ENCODE measurements at places on chromosomes 2 and 18.

GRCh38 chr2:151775057-151775740 lies 40.9 kb upstream of the NEB start:
- DNase-seq = no peak

DNA sequence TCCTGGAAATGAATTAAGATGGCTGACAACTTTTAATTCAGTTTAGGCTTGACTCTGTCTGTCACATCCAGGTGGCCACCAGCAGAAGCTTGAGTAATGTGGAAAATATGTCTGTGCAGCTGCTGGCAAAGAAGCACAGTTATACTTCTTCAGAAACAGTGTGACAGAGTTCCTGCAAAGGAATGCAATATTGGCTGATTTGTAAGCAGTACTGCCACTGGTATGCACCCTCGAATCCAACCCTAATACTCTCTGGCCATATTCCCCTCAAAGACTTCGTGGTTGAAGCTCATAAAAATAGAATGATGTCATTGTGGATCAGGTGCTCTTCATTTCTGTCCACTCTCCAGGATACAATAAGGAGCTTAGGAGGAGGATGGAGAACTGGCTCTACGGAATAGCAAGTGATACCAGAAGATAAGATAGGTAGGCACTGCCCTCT lies 86.2 kb downstream of the METTL8 start:
- DNase-seq = peak; percentile 86

GRCh38 chr18:68784071-68784470 lies 13.8 kb upstream of the CCDC102B start:
- DNase-seq = no peak

- DNase-seq = no peak
Observed at GRCh38 chr2:85652056-85652455, 15.9 kb downstream of the SFTPB start.

GRCh38 chr2:202529389-202529788 lies 105.4 kb upstream of the FAM117B start:
- DNase-seq = peak; percentile 69

DNA sequence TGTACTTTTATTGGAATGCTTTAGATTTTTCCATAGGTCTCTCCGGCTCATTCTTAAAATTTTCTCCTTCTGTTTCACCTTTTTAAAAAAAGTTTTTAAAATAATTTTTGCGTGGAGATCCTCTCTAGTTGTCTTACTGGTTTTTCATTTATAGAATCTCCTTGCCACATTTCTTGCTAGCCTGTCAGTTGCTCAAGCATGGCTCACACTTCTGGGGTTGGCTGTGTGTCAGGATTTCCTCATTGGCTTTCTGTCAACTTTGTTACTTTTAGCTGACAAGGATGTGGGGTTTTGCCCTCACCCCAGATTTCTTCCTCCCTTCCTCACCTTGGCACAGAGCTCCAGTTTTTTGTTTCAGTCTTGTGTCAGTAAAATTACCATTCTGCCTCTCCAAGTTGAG lies 124.6 kb downstream of the ZNF407 start:
- DNase-seq = peak; percentile 45

GRCh38 chr18:36899289-36899688 lies 70.4 kb downstream of the KIAA1328 start:
- DNase-seq = peak; percentile 11

DNA sequence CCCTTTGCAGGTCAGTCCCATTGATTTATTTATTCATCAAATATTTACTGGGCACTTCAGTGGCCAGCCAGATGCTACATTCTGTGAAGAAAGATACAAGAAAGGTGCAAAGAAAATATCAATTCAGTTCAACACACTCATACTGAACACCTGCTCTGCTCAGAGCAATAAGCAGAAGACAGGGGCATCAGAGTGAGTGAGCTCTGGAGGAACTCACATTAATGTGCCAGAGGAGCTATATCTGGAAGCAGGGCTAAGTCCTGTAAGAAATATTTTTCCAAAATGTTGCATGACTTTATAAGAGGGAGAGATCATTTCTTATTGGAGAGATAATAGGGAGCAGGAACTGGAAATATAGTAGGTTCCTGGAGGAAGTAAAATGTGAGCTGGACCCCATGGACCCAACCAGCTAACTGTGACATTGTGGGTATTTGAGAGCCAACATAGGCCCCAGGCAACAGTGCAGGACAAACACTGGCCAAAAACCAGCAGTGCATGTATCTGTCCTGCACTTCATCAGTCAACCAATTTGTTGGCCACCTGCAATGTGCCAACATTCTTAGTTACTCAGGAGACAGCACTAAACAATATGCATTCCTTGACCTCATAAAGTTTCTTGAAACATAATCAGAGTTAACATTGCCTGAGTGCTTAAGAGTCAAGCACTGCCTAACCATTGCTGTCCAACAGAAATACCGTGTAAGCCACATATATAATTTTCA lies 102.7 kb upstream of the PTPRM start:
- DNase-seq = no peak

DNA sequence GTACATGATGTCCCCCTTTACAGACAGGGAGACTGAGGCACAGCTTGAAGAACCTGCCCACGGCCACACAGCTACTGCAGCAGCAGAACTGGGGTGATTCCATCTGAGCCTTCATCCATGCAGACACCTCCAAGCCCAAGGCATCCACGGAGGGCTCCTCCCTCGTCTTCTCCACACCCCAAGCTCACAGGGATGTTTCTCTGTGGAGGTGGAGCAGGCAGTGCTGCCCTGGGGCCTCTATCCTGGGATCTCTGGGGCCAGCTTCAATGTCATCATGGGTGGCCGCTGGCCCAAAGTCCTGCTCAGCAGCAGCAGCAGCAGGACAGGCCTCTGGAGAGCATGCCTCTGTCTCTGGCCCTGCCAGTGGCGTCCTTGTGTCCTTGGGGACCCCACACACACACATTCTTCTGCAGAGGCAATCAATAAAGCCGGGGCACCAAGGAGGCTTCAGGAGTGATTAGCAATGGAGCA lies 31.2 kb downstream of the ADI1 start:
- no peak for DNase-seq

- DNase-seq = no peak
Observed at GRCh38 chr2:206846981-206847834, 81.8 kb downstream of the FASTKD2 start.

GRCh38 chr18:70500748-70501147 lies 211.9 kb downstream of the SOCS6 start:
- DNase-seq = no peak

GRCh38 chr2:177523781-177524180 lies 131.2 kb downstream of the AGPS start:
- DNase-seq = no peak

DNA sequence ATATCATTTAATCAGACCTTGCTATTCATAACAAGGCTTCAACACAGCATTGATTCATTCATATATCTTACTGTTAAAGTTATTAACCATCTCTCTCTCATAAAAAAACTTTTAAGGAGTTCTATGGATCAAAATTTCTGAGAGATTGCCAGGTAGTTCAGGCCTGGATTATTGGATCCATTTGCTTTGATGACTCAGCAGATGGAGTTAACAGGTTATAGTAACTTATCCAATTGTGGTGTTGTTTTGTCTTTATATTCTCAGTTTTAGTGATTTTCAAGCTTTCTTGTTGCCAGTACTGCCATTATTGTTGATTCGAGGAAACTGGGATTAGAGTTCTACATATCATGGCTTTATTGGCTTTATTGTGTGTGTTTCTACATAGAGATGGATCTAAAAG lies 195.7 kb upstream of the MMADHC start:
- DNase-seq = no peak

GRCh38 chr18:8515142-8515865 lies 93.9 kb upstream of the RAB12 start:
- DNase-seq = no peak

- DNase-seq = no peak
Observed at GRCh38 chr2:46258937-46259776, 38.0 kb upstream of the EPAS1 start.

DNA sequence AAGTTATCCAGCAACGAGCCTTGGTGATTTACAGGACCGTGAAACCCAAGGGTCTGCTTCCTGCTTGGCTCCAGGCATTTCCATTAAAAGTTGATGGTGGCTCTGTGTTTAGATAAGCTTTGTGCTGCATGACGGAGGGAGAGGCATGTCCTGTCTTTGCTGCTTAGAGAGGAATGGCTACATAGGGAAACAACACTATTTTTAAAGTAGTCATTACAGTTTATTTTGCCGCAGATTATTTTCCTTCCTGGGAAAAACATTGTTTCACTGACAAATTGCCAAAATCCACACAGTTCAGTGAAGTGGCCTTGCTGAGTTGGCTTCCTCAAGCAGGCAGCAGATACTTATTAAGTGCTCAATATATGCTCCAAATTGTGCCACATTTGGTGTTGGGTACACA lies 98.5 kb downstream of the THSD7B start:
- no peak for DNase-seq

DNA sequence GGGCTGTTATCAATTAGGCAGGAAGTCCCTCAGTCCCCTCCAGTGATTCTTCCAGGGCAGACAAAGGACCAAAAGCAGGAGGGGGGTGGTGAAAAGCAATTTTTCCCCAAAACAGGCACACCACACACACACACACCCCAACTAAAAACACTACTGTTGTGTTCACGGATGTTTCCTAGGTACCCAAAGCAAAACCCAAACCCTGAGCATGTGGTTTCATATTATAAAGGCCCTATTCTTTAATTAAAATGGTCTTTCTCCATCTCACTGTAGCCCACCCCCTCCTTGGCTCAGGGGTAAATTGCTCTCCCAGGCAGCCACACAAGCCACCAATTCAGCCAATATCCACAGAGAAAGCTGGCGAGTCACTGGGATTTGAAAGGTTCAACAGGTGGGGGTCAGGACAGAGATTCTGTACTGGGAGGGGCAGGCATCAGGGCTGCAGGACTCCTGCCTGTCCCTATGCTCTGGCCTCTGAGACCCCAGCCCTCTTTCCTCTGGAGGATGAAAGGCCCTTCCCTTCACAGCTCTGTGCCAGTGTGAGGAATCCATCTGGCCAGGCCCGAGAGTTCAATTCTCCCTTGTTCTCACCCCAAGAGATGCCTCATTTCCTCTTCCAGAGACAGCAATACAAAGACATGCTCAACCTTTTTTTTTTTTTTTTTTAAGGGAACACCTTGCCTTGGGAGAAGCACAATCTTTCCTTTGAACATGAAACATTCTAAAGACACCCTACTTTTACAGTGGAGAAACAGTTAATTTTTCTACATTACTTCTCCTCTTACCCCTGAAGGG lies 43.6 kb downstream of the SPRED2 start:
- no peak for DNase-seq

DNA sequence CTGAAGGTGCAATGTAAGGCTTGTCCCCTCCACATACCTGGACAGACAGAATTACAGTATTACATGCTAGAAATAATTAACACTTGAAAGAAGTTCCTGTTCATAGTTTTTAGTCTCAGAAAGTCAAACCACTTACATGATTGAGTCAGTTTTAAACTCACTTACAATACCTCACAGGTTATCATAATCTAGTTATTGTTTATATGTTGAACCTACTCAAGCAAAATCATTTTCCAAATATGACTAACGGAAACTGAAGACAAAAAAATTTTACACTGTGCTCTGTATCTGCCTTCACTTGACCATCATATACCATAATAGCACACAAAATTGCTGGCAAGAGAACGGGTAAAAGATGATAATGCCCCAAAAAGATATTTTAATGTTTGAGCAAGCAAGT lies 78.5 kb downstream of the ATL2 start:
- DNase-seq = no peak

GRCh38 chr2:225765820-225766219 lies 366.3 kb downstream of the NYAP2 start:
- no peak for DNase-seq

DNA sequence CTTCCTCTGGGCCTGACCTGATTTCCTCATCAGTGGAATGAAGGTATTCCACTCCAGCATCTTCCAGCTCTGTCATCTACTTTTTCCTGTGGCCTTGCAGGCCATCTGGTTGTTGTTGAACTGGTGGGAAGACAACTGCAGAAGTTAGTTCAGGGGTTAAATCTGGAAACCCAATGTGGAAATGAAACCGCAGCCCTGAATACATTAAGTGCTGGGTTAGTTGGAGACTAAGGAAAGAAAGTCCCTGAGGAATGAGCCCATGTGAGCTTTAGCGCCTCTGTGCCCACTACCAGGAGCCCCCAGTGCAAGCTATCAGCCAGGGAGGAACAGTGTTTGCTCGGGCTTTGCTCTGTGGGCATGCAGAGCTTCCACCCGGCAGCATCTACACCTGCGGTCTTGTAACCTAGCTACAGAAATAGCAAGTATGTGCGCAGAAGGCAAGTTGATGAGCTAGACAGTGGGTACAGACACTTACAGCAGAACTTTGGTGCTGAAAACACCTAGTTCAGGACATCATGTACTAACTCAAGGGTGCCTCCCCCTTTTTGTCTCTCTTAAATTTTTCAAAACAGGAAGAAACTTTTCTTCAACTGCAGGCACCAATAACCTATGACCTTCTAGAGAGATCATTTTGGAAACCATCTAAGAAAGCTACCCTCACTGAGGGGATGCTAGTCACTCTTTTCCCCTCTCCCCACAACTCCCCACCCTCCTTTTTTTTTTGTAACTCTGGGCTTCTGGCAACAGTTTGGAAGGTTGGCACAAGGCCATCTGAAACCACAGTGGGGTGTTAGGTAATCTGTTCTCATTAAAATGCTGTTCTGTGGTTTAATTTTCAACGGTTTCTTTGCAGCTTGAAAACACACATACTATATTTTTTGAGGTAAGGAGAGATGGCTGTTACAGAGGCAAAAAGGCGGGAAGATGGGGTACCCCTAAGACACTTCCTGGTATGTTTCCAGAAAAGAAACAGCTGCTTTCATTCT lies 18.3 kb upstream of the CXCR4 start:
- no peak for DNase-seq

DNA sequence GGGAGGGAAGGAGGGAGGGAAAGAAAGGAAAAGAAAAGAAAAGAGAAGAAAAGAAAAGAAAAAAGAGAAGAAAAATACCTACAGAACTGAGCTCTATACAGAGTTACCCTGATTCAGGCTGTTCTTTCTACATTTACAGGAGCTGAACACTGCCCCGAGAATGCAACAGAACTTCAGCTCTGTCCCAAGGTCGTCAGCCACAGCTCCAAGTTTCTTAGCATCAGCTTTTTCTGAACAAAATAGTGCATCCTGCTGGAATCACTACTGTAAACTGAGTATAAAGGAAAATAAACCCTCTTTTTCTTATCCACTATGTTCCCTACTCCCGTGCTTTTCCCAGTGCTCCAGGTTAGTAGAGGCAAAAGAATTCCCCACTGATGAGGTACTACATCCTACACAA lies 4.7 kb upstream of the PPP4R1 start:
- DNase-seq = no peak

GRCh38 chr2:134917360-134917865 lies 1.2 kb upstream of the CCNT2 start:
- peak; percentile 0 for DNase-seq

DNA sequence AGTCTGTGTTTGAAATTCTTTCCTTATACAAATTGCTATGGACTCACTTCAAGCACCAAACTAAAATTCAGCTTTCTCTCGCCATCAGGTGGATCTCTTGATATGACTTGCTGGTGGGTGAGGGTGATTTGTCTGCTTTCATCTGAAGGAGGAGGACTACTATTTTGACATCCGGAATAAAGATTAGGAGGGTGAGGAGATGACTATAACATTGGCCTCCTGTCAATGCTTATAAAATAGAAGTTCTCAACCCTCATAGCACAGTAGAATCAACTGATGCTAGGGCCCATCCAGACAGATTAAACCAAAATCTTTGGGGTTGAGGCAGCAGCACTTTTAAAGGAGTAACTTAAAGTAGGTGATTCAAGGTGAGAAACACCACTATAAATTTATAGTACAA lies 120.4 kb upstream of the DNAJC10 start:
- no peak for DNase-seq

All from fibroblast of skin of scalp (primary cell).